ENCODE measurements at places on chromosomes 5 and 9.
A peak's percentile ranks its signal among the peaks of the same experiment; 100 is the strongest.

DNA sequence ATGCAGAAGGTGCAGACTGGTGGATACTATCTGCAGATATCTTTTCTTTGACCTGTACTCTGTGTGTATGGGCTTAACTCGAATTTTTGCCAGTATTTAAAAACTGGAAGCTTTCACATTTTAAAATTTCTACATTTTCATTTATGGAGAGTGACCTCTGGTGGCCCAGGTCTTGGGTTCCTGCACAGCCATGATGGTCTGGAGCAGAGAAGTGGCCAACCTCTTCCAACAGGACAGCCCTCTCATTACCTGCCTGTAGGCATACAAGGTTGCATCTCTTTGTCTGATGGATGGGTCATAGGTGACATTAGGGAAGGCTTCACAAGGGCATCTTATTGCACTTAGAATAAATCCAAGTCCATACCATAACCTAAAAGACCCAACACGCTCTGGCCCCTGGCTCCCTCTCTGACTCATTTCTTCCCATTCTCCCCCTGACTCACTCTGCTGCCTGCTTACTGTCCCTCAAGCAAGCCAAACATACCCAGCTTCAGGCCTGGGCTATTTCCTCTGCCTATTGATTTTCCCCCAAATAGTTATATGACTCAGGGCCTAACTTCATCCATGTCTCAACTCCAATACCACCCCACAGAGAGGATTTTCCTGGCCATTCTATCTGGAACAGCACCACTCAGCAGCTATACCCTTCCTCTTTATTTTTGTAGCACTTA, 113.3 kb upstream of the SLC1A3 start:
- no peak for DNase-seq

DNA sequence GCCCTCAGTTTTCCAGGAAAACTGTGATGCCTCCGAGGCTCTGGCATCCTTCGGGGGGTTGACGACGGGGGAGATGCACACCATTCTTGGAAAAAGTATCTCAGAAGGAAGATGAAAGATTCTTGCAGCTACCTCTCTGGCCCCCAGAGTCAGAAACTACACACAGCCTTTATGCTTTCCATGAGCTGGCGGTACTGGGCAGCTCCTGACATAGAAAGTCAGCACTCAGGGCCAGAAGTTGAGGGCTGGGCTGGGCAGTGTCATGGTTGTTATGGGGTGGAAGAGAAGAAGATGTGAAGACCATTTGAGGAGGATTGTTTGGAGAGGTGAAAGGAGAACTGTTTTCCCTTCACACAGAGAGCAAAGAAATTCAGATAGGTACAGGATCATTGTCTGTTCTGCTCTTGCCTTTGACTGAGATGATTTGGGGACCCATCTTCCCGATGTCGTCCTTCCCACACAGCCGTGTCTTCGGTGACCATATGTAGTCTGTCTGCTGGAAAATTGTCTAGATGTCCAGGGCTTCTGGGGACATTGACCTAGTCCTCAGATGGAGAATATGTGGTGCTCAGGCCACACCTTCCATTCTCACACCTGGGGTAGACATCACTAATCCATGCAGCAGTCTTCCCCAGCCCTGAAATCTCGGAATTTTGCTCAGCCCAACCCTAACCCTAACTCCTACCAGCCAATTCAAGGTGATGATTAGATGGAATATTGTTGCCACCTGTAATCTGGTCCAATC, 237.1 kb downstream of the CACNA1B start:
- DNase-seq = no peak

DNA sequence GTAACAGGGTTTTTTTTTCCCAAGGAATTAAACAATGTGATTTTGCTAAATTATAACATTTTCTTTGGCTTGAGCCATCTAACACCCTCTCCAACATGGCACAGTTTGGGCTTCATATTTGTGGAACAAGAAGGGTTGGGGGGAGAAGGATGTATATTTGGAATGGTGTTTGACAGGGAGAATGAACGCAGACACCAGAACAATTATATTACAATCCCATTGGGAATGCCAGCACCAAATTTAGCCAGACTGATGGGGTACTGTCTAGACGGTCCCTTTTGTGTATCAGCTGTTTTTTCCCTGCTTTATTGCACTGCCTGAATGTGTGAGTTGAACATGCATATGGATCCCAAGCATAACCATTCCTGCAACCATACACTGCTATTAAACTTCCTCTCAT, 130.9 kb upstream of the TMEM161B start:
- DNase-seq = no peak

GRCh38 chr5:25707093-25707492, 1062.3 kb upstream of the CDH10 start:
- no peak for DNase-seq

DNA sequence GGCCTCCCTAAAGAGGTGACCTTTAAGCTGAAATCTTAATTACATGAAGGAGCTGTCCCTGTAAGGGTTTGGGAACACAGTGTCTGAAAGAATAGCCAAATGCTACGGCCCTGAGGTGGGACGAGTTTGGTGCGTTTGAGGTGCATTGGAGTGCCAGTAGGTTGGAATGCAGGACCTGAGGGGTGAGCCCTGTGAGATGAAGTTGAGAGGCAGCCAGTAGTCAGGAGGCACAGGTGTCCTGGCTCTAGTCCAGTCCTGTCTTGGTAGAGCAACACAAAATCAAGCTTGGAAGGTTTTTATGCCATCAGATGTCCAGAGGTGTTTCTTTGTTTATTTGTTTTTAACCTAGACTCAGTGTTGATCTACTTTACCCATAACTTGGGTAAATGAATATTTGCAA, 108.5 kb downstream of the ARHGAP26 start:
- no peak for DNase-seq

- peak; percentile 19 for DNase-seq
These were observed 148.8 kb downstream of the MEF2C start for GRCh38 chr5:88734191-88734640.

DNA sequence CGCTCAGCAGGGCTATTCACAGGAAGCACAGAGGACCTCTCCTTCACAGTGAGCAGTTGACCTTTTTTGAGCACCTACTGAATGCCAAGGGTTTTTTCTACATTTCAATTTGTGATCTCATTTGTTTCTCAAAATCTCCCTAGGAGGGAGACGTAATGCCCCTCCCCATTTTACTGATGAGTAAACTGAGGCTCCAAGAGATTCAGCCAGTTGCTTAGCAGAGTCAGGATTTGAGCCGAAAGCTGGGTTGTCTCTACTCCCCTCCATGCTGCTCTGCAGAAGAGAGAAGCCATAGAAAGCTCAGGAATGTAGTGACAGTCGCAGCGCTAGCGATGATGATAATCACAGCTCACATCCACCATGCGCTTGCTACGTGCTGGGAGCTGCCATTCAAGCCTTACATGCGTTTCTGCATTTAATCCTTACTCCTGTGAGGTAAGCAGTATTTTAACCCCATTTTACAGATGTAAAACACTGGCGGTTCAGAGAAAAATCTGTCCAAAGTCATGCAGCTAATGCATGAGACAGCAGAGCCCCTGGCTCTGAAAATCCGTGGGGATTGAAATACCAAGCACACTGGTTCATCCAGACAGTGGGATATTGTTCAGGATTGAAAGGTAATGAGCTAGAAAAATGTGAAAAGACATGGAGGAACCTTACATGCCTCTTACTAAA, 33.8 kb downstream of the ERGIC1 start:
- DNase-seq = no peak

- DNase-seq = no peak
These were observed 59.0 kb downstream of the STARD4 start for GRCh38 chr5:111453295-111453694.

DNA sequence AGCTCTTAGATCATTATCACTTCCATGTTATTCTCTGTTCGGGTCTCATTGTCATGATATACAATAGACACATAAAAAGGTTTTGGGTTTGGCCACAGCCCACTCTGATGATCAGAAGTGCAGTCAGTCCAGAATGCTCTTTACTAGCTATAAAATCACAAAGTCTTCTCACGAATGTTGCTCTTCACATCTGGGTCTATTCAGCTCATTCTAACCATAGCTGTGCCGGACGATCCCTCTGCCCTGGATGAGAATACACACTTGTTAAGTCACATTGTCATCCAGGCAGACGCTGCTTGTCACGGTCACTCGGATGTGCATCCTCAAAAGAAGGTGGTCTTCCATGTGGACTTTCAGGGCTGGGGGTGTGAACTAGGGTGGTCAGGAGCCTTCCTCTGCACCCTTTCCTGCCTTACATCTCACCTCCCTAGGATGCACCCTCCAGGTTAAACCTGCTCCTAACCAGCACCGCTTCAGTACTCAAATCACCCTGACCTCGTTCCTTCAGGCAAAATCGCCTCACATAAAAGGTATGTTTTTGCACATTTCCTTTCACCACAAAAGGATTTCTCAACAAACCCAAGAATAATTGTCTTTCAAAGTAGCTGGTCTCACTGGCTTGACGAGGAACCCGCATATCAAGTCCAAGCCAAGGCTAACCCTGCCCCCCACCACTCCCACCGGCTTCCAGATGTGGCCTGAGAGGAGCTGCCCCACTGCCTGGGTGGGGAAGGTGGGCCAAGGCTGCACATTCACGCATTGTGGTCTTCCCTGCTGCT, 21.9 kb downstream of the ANKH start:
- no peak for DNase-seq

All from GM13977 (cell line).